Cerebellar cortex (tissue), 1 donor: ENCODE measurements at places on chromosomes 12 and 14.

DNA sequence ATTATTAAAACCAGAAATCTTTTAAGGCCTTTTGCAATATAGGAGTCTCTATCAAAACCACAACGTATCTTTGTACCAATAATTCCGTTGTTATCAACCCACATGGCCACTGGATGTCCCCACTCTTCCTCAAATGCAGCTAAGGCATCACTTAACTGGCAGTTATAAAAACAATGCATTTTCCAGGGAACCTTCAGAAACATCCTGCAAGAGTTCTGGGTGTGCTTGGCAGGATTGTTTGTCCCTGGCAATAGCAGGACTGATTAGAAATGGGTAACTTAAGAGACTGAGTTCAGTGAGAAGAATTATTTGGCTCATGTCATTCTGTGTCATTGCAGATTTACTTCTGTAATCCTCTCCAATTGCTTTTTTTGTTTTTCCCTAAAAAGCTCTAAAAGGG, 112.0 kb downstream of the SLC15A5 start:
- peak; percentile 21 for DNase-seq

GRCh38 chr14:72303930-72304329, 371.7 kb downstream of the RGS6 start:
- DNase-seq: no peak

DNA sequence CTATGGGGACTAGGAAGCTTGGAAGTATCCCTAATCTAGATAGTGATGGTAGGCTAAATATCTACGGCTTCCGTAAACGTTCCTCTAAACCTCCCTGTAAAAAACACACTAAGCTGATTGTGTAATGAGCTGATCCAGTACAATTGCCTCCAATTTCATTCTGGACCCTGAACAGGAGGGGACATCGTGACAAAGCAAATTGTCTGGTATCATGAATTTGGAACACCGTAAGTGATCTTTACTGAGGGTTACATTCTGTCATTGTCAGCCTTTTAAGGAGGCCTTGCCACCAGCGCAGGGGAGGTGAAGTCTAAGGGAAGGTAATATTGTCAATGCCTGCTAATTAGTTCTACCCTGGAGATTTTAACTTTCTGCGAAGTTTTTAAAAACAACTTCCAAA, 487 bp upstream of the MGST1 start:
- no peak for DNase-seq

GRCh38 chr12:112352921-112353320, 29.3 kb downstream of the HECTD4 start:
- no peak for DNase-seq

DNA sequence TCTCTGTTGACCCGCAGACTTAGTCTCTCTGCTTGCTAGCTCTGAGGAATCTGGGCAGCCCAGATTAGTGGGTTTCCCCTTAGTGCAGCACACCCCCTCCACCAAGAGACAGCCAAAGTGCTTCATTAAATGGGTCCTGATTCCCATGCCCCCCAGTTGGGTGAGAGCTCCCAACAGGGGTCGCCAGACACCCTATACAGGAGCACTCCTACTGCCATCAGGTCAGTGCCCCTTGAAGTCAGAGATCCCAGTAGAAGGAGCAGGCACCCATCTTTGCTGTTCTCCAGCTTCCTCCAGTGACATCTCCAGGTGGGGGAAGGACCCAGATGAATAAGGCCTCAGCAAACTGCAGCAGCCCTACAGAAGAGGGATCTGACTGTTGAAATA, 36.7 kb upstream of the C14orf132 start:
- no peak for DNase-seq

GRCh38 chr12:124792156-124792555, 71.5 kb downstream of the SCARB1 start:
- DNase-seq: no peak
